ENCODE measurements at places on chromosomes 12 and 14.

- DNase-seq, result no peak
Measured at GRCh38 chr12:49661191-49661590, 37.8 kb downstream of the PRPF40B start.

DNA sequence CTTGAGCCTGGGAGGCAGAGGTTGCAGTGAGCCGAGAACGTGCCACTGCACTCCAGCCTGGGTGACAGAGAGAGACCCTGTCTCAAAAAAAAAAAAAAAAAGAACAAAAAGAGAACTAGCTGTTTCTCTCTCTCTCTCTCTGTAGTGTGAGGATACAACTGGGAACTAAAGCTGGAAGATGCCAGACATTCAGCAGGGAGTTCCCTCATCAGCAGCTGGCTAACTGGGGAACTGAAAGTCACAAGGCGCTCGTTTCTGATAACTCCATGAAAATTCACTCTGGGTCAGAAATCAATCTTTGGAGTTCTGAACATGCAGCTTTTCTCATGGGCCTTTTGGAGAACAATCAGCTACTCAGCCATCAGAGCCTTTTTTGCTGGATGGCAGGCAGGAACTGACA is 43.5 kb upstream of the MAP1LC3B2 start:
- no peak for DNase-seq

- DNase-seq, result no peak
Measured at GRCh38 chr12:58416236-58416635, 474.9 kb downstream of the ATP23 start.

GRCh38 chr12:27334042-27334720 is 1.5 kb downstream of the BMAL2 start:
- DNase-seq, result no peak

GRCh38 chr14:76509311-76509710 is 133.4 kb downstream of the ESRRB start:
- no peak for DNase-seq

DNA sequence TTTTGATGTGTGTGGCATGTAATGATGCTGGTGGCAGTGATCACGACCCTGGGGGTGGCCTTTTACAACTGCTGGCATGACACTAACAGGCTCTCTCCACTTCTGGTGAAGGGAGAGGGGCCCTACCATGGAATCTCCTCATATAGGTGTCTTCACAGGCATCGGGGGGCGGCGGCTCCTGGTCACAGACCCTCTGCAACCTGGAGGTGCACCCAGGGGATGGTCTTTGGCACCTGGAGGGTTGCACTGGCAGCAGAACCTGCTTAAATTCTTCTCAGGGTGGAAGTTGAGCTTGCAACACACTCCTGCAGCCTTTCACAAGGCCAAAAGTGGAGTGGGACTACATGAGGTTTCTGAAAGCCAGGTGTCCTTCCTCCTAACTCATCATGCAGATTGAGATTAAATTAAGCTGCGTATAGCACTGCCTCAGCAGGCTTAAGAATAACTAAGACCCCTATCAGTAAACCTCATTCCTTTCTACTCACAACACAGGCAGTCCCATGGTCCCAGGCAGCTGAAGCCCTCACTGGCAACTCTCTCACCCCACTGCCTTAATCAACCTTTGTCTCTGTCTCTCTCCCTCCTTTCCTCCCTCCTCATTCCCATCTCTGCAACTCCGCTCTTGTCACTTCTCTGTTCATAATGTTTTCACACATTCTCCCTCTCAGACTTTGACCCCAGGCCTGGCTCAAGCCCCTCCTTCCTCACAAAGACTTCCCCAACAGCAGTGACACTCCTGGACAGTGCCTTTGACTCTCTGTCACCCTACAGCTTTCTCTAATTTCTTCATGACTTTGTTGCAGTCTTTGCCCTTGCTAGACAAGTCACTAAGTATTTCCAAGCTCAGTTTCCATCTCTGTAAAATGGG is 18.9 kb downstream of the NID2 start:
- no peak for DNase-seq

- DNase-seq, result no peak
Measured at GRCh38 chr12:132115500-132115899, 28.6 kb downstream of the DDX51 start.

- no peak for DNase-seq
Measured at GRCh38 chr12:95608252-95609033, 57.2 kb upstream of the USP44 start.

DNA sequence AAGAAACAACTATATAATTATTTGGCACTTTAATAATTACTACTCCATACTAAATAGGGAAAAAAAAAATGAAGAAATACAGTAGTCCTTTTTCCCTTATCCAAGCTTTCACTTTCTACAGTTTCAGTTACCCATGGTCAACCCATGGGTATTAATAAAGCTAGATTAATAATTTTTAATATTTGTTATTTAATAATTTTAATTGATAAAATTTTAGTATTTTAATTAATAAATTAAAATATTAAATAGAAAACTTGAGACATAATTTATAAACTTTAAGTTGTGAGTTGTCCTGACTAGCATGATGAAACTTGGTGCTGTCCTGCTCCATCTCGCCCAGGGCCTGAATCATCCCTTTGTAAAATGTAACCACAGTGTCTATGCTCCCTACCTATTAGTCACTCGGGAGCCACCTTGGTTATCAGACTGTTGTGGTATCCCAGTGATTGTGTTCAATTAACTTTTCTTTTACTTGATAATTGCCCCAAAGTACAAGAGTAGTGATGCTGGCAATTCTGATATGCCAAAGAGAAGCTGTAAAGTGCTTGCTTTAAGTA is 71.8 kb downstream of the PAWR start:
- no peak for DNase-seq

DNA sequence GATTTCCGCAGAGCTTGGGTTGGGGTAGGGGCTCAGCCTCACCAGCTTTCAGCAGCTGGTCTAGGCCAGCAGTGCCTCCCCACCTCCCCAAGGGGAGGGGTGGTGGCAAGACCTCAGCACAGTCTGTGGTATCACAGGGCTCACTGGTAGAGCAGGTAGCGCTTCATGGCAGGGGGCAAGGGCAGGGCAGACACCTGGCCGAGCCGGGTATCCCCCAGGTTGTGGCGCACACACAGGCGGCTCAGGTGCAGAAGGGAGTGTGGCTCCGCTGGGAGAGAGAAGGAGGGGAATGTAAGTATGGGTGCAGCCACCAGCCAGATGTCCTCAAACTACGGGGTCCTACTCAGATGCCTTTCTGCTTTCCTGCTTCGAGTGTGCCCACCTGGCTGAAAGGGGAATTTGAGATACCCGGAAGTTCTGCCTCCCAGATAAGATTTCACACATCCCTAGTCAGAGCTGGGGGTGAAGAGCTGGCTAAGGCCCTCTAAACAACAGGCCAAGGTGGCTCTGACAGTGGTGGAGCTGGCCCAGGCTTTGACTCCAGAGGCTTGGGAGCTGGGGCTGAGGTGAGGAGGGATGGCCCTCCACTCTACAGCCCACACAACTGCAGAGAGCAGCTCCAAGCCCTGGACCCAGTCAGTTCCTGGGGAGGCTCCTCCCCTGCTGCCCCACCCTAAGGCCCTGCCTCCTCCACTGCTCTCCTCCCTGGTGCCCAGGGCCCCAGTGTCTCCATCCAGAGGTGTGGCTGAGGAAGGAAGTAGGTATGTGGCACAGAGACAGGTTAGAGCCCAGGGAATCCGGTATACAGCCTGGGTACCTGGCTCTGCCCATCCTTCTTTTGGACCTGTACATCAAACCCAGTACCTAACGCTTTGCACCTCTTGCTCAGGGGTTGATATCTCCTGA is 1.8 kb downstream of the SPSB2 start:
- DNase-seq, result no peak

GRCh38 chr12:95218150-95219133 is 835 bp downstream of the VEZT start:
- DNase-seq, result peak; percentile 32

GRCh38 chr12:51630986-51631385 is 40.0 kb downstream of the SCN8A start:
- DNase-seq, result no peak

GRCh38 chr14:83798421-83798820 is 1731.5 kb upstream of the FLRT2 start:
- DNase-seq, result no peak

- DNase-seq, result no peak
Measured at GRCh38 chr12:92581604-92582003, 121.2 kb upstream of the PLEKHG7 start.

DNA sequence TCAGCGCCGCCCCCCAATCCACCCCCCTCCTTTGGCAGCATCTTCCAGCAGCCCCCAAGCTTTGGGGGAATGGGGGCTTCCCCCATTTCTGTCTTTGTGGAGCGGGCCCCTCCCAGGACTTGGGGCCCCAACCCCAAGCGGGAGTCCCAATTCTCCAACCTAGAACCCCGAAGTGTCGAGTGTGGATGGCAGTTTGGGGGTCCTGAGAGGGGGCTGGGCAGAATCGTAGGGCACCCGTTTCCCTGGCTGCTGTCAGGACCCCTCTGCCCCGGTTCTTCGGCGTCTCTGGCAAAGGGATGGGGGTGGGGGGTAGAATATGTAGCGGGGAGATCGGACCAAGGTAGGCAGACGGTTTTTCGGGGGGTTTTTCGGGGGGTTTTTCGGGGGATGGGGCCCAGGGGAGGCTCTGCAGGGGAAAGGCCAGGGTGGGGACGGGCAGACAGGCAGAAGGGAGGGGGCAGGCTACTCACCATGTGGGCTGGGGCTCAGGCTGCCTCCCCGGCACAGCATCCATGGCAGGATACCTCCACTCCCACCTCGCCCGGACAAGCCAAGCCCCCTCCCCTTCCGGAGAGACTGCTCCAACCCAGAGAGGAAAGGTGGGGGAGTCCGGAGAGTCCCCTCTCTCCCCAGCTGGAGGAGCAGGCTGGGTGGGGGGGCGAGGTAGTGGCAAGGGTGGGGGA is 739 bp downstream of the JPH4 start:
- no peak for DNase-seq

GRCh38 chr12:1844223-1844622 is 23.9 kb downstream of the LRTM2 start:
- DNase-seq, result no peak

GRCh38 chr12:88793096-88793495 is 212.8 kb upstream of the KITLG start:
- DNase-seq, result no peak

GRCh38 chr14:97095269-97095668 is 298.1 kb downstream of the VRK1 start:
- DNase-seq, result no peak

GRCh38 chr12:94225506-94225905 is 77.1 kb downstream of the PLXNC1 start:
- no peak for DNase-seq

All from activated CD8-positive, alpha-beta memory T cell treated with anti-CD3 and anti-CD28 coated beads, Interleukin-2, amount 50 U/mL, for 4 hours (primary cell).